ENCODE measurements at places on chromosomes 4 and X.

DNA sequence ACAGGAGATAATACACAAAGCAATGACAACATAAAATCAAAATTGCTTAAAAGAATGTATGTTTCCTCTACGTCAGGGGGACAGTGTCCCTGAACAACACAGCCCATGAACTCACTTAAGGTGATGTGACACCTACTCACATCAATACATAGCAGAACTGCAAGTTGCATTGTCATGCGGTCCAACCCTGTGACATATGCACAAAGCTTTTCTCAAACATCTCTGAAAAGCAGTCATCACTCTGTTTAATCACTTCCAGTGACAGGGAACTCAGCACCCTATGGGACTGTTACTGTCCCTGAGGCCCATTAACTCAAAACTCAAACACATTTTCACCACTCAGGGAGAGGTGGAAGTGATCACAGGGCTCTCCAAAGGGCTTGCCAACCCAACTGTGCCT is 2.4 kb downstream of the STX18 start:
- DNase-seq, result no peak

GRCh38 chrX:132171478-132171877 is 43.7 kb upstream of the FRMD7 start:
- DNase-seq, result no peak

GRCh38 chr4:76035141-76035540 is 729 bp downstream of the CXCL11 start:
- no peak for DNase-seq

DNA sequence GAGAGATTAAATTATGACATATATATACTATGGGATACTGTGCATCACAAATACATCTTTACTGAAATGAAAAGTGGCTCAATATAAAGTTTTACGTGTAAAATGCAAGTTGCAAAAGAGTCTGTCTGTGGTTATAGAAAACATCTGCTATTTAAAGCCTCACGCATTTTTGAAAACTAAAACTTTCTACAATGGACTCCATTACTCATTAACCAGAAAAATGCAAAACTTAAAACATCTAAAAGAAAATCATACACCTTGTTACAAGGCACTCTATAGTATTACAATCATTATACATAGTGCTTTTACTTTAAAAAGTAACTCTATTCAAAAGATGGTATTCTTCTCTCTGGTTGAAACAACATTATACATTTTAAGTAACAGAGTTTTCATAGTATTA is 755.6 kb downstream of the DMD start:
- no peak for DNase-seq

DNA sequence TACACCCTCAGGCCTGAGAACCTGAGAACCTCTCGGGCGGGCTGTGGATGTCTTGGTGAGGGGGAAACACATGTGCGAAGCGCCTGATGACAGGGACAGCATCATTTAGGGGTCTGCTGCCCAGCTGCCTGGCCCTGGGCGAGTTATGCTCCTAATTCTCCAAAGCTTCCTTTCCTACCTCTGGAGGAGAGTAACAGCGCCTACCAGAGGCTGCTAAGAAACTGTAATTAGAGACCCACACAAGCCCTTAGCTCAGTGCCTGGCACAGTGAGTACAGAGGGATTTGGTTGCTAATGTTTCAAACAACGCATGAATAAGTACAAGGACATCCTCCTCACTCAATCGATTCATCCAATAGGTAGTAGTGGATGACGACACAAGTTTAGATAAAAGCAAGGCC is 40.4 kb downstream of the BCOR start:
- no peak for DNase-seq

- DNase-seq, result no peak
Observed at GRCh38 chr4:147597561-147597960, 19.6 kb upstream of the TMEM184C start.

- no peak for DNase-seq
Observed at GRCh38 chr4:55241461-55241860, 104.6 kb upstream of the SRD5A3 start.

GRCh38 chr4:86432559-86433134 is 72.8 kb upstream of the MAPK10 start:
- no peak for DNase-seq

GRCh38 chr4:112377594-112378242 is 80.5 kb downstream of the ALPK1 start:
- DNase-seq, result no peak

- DNase-seq, result no peak
Observed at GRCh38 chr4:85870298-85871083, 395.5 kb downstream of the ARHGAP24 start.

GRCh38 chr4:10579648-10580047 is 104.9 kb downstream of the CLNK start:
- no peak for DNase-seq

- no peak for DNase-seq
Observed at GRCh38 chr4:4254666-4255065, 6.6 kb upstream of the TMEM128 start.

- DNase-seq, result no peak
Observed at GRCh38 chrX:103276581-103277002, at the start of gene TCEAL5. Gene TCEAL5 (minus strand): TSS chrX:103276750. CDS start chrX:103274563, 2,187 bp downstream.

DNA sequence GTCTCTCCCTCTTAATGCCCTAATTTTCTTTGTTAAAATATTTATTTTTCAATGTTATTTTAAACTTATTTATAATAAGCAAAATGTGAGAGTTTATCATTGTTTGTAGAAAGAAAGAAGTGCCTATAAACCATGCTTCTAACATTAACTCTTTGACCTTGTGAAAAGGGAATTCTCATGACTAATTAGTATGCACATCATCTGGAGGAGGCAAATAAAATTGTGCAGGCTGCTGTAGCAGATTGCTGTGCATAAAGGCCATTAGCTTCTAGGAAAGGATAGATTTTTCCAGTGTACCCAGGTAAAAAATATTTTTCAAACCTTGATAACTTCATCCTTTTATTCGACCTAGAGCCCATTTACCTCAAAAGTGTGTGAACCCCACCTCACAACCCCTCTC is 84.6 kb upstream of the GUCY1A1 start:
- no peak for DNase-seq

- no peak for DNase-seq
Observed at GRCh38 chr4:36426741-36427140, 145.3 kb downstream of the DTHD1 start.

All from stimulated activated CD8-positive, alpha-beta memory T cell treated with anti-CD3 and anti-CD28 coated beads, Interleukin-7, amount 100 ng/mL, for 4 hours (primary cell).